ENCODE measurements at places on chromosomes 6 and 20.

- DNase-seq: no peak
Observed at GRCh38 chr6:94071835-94072234, 652.5 kb upstream of the EPHA7 start.

GRCh38 chr6:744666-745353 lies 51.9 kb upstream of the EXOC2 start:
- DNase-seq: no peak

DNA sequence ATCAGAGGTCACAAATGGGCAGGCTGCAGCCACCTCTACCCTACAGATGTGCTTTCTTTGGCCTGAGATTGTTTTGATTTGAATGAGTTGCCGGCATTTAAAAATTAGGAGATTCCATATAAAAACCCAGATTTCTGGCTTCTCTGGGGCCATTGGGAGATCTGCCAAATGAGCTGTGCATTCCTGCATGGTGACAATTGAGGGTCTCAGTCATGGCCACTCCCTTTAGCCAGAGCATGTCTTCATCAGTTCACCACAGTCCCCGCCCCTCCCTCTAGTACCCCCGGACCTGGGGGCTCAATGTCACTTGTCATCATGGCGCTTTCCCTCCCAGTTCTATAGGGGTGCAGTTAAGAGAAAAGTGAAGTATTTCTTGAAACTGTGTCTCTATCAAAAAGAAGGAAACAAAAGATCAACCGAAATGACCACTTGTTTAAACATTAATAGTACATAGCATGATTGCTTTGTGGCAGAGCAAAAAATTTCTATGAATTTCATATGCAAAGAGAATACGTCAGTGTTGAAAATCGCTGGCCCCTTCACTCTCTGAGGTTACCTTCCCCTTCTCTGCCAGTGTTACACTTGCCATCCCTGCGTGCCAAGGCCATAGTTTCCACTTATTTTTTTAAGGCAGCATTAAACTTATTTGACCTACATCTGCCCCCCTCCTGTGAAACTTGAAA lies 21.1 kb downstream of the EYA2 start:
- no peak for DNase-seq

GRCh38 chr20:54172856-54173652 lies 732 bp downstream of the CYP24A1 start:
- DNase-seq: no peak

DNA sequence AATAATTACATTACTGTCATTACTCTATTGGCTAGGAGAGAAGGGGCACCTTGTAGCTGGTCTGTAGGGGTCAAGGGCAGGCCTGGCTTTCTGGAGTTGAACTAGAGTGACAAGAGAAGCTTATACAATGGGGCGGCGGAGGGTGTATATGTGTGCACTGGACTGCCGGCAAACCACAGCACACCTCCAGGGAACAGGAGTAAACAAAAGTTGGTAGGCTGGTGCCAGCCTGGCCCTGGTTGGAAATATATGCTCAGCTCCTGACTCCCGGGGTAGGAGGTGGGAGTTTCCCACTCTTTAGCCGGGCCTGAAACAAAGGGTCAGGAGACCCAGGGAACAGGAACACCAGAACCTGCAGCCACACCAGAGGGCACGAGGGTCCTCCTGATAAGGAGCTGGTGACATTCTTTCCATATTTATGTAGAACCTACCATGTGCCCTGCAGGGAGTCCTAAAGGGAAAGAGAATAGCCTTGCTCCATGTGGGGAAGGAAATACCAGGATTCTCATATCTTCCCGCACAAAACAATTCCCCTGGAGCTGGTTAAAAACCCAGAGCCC lies 5.1 kb downstream of the C6orf132 start:
- no peak for DNase-seq

DNA sequence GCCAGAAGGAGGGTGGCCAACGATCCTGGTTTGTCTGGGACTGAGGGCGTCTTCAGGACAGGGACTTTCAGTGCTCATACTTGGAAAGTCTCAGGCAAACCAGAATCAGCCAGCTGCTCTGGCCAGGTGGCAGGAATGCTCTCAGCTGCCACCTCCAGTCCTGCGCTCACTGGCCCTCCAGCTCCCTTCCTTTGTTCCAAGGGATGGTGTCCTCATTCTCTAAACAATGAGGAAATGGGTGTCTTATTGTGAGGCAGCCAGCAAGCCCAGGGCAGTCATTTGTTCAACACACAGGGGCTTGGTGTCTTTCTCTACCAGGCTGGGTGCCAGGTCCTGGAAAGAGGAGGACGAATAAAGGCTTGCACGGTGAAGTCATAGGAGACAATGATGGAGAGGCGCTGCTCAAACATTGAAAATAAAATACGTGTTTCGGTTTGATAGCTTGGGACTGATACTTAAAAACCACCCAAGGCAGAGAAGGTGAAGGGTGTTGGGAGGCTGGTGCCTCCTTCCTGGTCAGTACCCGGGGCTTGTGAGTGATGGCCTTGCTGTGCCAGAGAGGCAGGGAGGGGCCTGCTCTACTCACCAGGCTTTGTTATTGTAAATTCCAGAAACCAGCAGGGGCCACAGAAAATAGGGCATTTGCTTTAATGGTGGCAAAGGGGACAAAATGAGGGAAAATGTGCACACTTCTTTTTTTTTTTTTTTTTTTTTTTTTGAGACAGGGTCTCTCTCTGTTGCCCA lies 11.3 kb upstream of the TMEM181 start:
- DNase-seq: no peak

DNA sequence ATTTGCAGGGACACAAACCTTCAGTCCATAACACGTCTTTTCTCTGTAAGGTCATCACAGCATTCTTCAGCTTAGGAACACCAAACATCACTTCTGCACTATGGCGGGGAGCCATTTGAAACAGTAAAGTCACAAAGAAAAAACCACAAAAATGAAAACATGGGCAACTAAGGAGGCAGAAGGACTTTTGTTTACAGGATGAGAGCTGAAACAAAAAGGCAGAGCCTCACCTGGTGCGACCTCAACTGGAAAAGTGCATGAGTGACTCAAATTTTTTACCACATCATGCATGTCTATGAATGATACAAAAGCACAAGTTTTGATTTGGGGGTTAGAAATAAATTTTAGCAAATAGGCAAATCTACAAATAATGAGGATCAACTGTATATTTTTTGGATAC lies 68.2 kb upstream of the TNFAIP3 start:
- DNase-seq: peak; percentile 51
